Stimulated activated CD8-positive, alpha-beta memory T cell treated with anti-CD3 and anti-CD28 coated beads, Interleukin-4, amount 100 ng/mL, for 1 hour (primary cell): ENCODE measurements at places on chromosomes 13 and 19.

GRCh38 chr19:29263305-29264135, 50.6 kb upstream of the UQCRFS1 start:
- no peak for DNase-seq

GRCh38 chr19:34351382-34351826, 13.6 kb upstream of the GPI start:
- DNase-seq, result no peak

- no peak for DNase-seq
Observed at GRCh38 chr13:85828094-85828684, 29.0 kb upstream of the SLITRK6 start.

DNA sequence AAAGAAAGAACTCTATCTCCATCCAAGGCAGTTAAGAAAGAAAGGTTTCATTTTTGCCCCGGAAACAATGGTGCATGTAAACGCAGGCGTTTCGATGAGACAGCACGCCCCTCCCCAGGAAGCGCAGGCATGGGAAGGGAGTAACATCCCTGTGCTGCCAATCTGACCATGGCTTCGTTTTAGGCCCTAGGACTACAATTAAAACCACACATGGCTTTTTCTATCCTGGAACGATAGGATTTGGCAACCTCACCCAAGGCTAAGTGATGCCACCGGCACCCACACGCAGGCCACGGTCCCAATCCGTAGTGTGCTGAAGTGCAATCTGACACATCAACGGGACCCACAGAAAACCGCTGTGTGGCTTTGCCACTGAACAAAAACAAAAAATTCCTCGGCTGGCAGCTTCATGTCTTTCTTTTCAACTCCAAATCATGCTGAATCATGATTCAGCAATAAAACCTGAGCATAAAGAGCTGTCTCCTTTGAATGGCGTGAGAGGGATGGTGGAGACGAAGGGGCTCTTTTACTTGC, 24.2 kb downstream of the RANBP3 start:
- DNase-seq, result no peak

- DNase-seq, result no peak
Observed at GRCh38 chr19:6723108-6723618, 2.7 kb upstream of the C3 start.

DNA sequence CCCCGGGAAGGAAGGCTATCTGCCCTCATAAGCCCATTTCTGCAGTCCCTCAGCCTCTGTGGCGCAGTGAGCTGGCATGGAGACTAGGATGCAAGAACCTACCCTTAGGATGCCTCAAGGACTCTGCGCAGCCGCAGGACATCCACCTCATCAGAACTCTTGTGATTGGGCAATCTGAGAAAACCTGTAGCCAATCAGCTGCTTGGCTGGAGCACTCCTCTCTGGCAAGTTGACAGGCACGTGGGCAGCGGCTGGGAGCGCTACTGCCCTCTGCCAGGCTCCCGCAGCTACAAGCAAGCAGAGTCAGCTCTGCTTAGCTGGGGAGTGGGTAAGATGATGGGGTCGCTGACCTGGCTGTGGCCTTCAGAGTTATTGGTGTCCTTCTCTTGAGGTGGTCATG, 1.5 kb upstream of the ECSIT start:
- DNase-seq, result no peak

- no peak for DNase-seq
Observed at GRCh38 chr19:42452590-42452989, 9.8 kb upstream of the CXCL17 start.

DNA sequence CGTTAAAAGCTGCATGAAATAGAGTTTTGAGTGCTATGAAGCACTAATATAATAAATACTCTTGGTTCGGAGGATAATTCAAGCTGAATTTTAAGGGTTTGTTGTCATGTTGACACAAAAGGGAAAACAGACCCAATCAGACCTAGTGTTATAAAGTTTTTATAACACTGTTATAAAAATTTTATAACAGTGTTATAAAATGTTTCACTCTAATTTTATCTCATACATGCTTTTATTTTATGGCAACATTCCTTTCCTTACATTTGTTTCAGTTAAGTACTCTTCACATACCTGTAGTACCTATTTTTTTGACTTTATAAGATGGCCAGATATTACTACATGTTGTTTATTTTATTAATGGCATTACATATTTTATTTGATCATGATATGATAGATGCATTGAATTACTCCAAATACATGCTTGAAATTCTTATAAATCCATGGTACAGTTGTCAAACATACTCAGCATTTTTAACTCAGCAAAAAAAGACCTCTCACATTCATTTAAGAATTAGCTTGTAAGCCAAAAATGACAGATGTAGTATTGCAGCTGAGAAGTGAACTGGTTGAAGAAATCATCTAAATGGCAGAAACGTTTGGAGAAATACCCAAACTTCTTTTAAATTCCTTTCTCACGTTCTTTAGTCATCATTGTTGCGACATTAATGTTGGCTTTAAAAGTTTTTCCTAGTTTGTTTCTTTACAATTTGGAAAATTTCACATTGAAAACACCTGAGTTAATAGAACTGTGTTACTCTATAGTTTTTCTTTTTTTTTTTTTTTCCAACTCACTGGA, 104.5 kb downstream of the PIBF1 start:
- DNase-seq, result no peak

- DNase-seq, result no peak
Observed at GRCh38 chr19:21492947-21493906, 12.2 kb upstream of the ZNF429 start.

DNA sequence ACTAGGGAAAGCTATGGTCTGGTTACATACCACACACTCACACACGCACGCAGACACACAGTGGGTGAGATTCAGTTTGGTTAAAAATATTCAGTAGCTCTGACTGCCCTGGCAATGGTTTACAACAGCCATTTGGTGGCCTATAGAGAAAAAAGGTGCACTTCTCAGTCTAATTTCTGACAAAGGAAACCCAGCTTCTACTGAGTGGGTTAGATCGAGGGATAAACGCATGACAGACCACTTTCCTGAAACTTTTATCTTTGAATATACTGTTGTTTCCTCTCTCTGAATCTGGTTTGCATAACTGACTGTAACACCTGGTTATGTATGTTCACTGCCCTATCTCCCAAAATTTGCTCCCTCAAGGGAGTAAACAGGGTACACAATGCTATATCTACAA, 2.5 kb downstream of the LIG4 start:
- no peak for DNase-seq

DNA sequence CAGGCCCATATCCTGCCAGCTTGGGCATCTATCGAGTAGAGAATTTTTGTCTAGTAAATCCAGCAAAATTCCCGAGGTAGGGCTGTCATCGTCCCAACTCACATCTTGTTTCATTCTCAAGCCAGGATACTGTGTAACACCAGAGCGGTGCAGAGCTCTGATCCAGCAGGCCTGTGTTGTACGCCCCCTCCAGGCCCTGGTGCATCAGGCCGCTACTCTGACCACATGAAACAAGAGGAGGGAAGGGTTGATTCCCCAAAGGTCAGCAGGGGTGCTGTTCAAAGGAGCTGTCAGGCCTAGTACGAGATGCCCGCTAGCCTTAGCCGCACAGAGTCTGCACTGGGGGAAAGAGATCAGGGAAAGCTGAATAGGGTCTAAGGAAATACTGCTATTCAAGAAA, 276.0 kb downstream of the SLC7A1 start:
- DNase-seq, result no peak

DNA sequence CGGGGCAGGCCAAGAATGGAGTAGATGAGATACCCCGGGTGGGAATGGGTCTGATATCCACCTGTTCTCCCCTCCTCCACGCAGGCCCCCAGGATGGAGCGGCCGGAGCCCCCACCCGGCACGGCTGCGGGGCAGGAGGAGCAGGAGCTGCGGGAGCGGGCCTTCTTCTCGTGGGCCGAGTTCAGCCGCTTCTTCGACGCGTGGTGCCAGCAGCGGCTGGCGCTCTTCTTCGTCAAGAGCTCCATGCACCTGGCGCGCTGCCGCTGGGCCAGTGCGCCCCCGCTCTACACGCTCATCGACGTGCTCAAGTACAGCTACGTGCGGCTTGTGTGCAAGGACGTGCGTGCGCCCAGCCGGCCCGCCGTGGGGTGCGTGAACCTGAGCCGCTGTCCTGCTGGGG, 1.2 kb downstream of the ZSWIM9 start:
- no peak for DNase-seq

- DNase-seq, result no peak
Observed at GRCh38 chr13:77372275-77372674, 45.4 kb upstream of the MYCBP2 start.

GRCh38 chr13:71873418-71874247, 6.6 kb upstream of the DACH1 start:
- no peak for DNase-seq

DNA sequence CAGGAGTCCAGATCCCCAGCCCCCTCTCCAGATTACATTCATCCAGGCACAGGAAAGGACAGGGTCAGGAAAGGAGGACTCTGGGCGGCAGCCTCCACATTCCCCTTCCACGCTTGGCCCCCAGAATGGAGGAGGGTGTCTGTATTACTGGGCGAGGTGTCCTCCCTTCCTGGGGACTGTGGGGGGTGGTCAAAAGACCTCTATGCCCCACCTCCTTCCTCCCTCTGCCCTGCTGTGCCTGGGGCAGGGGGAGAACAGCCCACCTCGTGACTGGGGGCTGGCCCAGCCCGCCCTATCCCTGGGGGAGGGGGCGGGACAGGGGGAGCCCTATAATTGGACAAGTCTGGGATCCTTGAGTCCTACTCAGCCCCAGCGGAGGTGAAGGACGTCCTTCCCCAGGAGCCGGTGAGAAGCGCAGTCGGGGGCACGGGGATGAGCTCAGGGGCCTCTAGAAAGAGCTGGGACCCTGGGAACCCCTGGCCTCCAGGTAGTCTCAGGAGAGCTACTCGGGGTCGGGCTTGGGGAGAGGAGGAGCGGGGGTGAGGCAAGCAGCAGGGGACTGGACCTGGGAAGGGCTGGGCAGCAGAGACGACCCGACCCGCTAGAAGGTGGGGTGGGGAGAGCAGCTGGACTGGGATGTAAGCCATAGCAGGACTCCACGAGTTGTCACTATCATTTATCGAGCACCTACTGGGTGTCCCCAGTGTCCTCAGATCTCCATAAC, at the start of gene APOE:
Gene APOE (plus strand): TSS at position 360 of the 724 bp plus-strand sequence. CDS start 829 bp downstream, outside the sequence.
- DNase-seq, result no peak

DNA sequence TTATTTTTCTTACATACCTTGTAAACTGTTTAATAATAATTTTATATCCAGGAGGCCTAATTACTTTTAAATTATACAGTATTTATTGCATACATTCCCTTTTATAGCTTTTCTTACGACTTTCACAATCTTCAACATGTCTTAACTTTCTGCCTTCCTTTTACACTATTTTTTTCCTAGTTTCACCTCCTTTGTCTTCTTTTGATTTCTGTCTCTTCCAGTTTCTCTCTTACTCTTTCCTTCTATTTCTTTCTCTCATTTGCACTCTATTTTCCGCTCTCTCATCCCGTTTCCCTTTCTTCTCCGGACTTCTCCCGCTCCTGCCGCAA, 11.5 kb downstream of the ZNF552 start:
- no peak for DNase-seq

DNA sequence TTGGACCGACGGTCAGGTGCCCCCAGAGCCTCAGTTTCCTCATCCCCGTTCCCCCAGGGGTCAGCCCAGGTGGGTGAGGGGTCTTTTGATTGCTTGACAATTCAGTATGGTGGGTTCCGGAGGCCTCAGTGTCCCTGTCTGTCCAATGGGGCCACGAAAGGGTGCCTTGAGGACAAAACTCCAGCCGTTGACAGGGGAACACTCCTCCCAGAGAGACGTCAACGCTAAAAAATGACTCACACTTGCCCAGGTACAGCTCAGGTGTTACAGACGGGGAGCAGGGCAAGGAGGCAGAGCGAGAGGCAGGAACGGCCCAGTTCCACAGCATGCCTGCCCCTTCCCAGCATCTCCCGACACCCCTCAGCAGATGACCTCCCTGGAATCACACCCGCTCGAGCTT, 1.8 kb downstream of the TNFAIP8L1 start:
- DNase-seq, result no peak

GRCh38 chr19:49570138-49570856, 10.1 kb downstream of the NOSIP start:
- no peak for DNase-seq

DNA sequence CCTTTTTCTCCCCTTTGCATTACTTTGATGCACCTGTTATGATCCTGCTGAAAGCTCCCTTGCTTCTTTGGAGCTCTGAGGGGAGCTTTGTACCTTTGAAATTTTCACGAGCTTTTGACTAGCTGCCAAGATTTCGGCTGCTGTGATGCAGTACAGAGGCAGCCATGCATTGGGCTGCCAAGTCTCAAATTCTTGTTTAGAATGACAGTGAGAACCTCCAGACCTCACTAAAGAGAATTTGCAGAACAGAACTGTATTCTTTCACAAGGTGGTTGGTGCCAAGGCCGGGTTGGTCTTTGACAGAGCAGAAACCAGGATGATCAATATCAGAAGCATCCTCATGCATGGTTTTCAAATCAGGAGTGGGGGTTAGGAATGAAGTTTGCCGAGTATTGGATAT, 414.8 kb downstream of the GPC5 start:
- no peak for DNase-seq

DNA sequence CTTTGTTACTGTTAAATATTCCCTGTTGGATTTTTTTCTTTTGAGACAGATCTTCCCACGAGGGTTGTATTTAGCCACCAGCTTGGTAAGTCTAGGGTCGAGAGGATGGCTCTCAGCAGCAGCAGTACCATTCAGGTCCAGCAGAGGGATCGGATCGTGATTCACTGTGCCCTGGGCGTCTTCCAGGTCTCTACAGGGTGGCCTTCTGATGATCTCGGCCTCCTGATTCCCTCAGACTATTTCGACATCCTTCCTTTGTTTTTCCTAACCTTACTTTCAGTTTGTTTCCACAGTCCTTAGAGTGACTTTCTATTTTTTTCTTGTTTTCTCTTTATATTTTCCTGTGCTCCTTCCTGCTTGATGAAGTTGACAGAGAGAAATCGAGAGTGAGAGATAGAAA, 1436.9 kb downstream of the UQCRFS1 start:
- DNase-seq, result no peak

GRCh38 chr19:3265432-3265831, 41.0 kb downstream of the CELF5 start:
- no peak for DNase-seq

- no peak for DNase-seq
Observed at GRCh38 chr19:45667620-45668341, at the start of gene GIPR. Gene GIPR, plus strand, starts transcription at chr19:45668221. Its CDS starts 1,300 bp downstream, at chr19:45669521.

DNA sequence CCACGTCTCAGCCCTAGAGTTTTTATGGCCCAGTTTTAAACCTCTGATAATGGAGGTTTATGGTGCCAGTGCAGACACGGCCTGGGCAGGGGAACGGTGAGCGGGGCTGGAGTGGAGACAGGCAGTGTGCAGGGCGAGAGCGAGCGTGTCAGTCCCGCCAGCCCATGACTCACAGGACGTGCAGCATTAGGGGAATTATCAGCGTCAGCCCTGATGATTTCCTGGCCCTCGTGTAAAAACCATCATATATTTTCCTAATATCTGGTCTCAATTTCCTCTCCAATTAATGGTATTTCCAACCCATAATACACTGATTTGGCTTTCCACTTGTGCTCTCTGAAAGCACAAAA, 104.6 kb upstream of the VSTM2B start:
- no peak for DNase-seq

- DNase-seq, result no peak
Observed at GRCh38 chr19:8143041-8143440, 6.4 kb downstream of the FBN3 start.
